ENCODE measurements at places on chromosomes 11 and 22. TPM values are rescaled to one million over a fixed set of nuclear protein-coding genes. Genes with fewer than 3 reads are reported as not detected.

Gene PLA2G3
- not detected for total RNA-seq

Gene CCDC89
- total RNA-seq = 1.1 TPM

Gene CALCA
- total RNA-seq = 0.97 TPM

Gene OR10A2
- total RNA-seq = not detected

Gene IL18
- 17.1 TPM for total RNA-seq

Gene BATF2
- 2.5 TPM for total RNA-seq

GRCh38 chr22:47152236-47152635, 389.8 kb downstream of the TBC1D22A start:
- H3K27me3 ChIP-seq = no peaks in the 10 kb centered on the region
- no peaks in the 10 kb centered on the region for H3K4me1 ChIP-seq
- H3K36me3 ChIP-seq = no peaks in the 10 kb centered on the region
- H3K27ac ChIP-seq = no peak overlapping the region
- DNase-seq = no peak
- no peak overlapping the region for H3K4me3 ChIP-seq

- DNase-seq = no peak
- H3K4me1 ChIP-seq = no peaks in the 10 kb centered on the region
- no peak overlapping the region for H3K27ac ChIP-seq
- no peaks in the 10 kb centered on the region for H3K27me3 ChIP-seq
- no peaks in the 10 kb centered on the region for H3K36me3 ChIP-seq
- no peak overlapping the region for H3K4me3 ChIP-seq
Observed at GRCh38 chr11:116348226-116348625, 424.6 kb downstream of the BUD13 start.

DNA sequence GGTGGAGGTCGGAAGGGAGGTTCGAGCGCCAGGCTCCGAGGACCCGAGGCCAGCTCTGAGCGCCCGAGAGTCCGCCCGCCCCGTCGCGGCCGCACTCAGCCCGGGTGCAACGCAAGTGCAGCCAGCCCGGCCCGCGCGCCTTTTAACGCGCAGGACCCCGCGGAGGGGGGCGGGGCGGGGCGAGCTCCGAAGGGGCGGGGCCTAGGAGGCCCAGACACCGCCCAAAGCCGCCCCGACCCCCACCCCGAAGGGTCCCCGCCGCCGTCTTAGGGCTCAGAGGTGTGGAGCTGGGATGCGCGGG, at the start of gene PHOX2A:
TSS of gene PHOX2A (minus strand) at position 117 of the 301 bp plus-strand sequence. CDS start 172 bp downstream, outside the sequence.
- no peaks in the 10 kb centered on the region for H3K36me3 ChIP-seq
- peaks cover 5% of the 10 kb centered on the region for H3K27me3 ChIP-seq
- no peak for DNase-seq

DNA sequence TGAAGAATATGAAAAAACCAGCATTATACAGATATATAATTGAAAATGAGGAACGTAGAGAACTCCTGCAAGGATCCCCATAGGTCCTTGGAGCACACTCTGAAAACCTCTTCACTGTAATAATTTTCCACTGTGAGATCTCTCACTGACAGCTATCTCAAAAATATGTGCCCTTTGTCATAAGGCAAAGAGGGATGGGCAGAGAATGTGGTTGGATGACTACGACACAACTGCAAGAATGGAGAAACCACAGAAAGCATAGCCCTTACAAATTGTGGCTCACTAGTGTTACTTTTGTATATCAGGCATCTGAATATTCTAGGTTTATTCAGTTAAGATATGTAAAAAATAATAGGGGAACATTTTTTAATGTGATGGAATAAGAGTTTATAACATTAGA, 7.9 kb upstream of the CTSC start:
- no peaks in the 10 kb centered on the region for H3K36me3 ChIP-seq
- no peak for DNase-seq
- no peaks in the 10 kb centered on the region for H3K4me1 ChIP-seq
- H3K27me3 ChIP-seq = no peaks in the 10 kb centered on the region
- H3K4me3 ChIP-seq = no peak overlapping the region

DNA sequence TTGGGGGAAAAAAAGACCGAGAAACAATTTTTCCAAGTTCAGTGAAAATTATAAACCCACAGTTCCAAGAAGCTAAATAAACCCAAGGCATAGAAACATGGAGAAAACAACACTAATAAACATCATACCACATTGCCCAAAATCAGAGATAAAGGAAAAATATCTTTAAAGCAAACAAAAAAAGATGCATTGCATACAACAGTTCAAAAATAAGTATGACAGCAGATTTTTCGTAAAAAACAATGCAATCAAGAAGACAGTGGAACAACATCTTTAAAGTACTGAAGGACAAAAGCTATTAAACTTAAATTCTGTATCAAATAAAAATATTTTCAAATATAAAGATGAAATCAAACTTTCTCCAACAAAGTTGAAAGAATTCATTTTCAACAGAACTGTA, 921.3 kb downstream of the METTL15 start:
- no peaks in the 10 kb centered on the region for H3K36me3 ChIP-seq
- H3K4me1 ChIP-seq = no peaks in the 10 kb centered on the region
- no peak overlapping the region for H3K4me3 ChIP-seq

- DNase-seq = no peak
- H3K4me1 ChIP-seq = no peaks in the 10 kb centered on the region
- H3K36me3 ChIP-seq = peaks cover 12% of the 10 kb centered on the region
- no peak overlapping the region for H3K4me3 ChIP-seq
Observed at GRCh38 chr11:47308050-47308823, 38.3 kb downstream of the MADD start.

DNA sequence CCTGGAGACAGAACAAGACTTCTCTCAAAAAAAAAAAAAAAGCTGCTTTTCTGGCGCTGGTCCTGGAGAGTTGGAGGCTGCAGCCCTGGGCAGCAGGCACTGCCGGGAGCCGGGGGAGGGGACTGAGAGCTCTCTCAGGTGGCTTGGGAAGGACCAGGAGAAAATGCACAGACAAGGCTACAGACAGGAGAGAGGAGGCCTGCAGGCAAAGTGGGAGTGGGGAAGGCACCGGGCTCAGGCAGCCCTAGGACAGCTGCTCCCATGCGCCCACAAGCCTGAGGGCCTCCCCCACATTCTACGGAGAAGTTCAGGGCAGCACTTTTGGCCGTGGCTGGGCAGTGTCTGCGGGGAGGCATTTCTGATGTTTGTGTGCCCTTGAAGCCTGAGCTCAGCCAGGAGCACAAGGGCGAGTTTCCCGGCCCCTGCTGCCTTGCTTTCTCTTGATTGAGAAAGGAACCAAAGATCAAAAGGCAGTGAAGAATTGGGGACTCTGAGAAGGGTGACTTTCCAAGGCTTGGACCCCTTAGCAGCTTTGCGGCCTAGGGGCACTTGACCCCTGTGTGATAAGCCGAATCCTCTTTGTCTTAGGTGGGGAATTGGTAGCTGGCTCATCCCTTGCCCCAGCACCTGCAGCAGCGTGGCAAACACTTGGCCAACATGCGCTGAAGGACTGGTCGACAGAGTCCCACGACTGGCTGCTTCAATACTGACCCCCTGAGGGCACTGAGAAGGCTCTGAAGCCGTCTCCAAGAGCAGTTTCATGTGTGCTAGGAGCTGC, 35.3 kb downstream of the PPM1F start:
- H3K27ac ChIP-seq = no peak overlapping the region
- H3K4me1 ChIP-seq = no peaks in the 10 kb centered on the region
- no peak overlapping the region for H3K4me3 ChIP-seq

DNA sequence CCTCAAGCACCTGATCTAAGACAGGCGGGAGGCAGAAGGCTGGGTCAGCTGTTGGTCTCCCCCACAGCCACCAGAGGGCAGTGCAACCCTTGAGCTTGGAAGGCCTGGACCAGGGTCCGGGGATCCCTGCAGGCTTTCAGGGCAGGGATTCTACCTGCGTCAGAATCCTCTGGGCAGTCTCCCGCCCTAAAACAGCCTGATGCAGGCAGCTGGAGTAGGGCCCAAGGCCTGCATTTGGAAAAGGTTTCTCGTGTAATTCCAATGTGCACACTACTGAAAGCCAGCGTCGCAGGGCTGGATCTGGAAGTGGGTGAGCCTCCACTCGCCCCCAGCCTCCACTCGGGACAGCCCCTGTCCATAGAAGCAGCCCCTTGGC, 31.8 kb downstream of the BID start:
- peak; percentile 59 for DNase-seq
- no peaks in the 10 kb centered on the region for H3K27me3 ChIP-seq
- no peak overlapping the region for H3K27ac ChIP-seq

GRCh38 chr22:24496661-24497060, 1.5 kb downstream of the UPB1 start:
- no peaks in the 10 kb centered on the region for H3K4me1 ChIP-seq
- no peak overlapping the region for H3K27ac ChIP-seq
- H3K4me3 ChIP-seq = no peak overlapping the region
- no peaks in the 10 kb centered on the region for H3K36me3 ChIP-seq
- H3K27me3 ChIP-seq = no peaks in the 10 kb centered on the region

- no peak for DNase-seq
- H3K27me3 ChIP-seq = no peaks in the 10 kb centered on the region
- no peaks in the 10 kb centered on the region for H3K4me1 ChIP-seq
- peak overlapping the region; percentile 97 for H3K27ac ChIP-seq
Observed at GRCh38 chr22:17638182-17638431, 450 bp upstream of the BCL2L13 start.

DNA sequence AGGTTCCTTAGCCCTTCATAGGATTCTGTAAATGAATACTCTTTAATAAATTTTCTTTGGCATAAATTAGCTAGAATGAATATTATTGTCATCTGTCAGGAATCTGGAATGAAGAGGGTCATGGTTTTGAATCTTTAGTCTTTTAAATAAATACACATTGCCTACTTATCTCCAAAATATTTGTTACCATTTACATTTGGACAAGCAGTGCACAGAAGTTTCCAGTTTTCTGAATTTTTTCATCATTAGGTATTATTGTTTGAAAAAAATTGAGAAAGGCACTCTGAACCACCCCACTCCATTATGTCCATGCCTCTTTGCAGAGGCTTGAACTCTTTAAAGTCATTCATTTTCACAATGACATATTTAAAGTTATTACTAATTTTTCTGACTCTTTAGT, 549.0 kb upstream of the LUZP2 start:
- no peaks in the 10 kb centered on the region for H3K36me3 ChIP-seq
- no peak overlapping the region for H3K27ac ChIP-seq
- no peak overlapping the region for H3K4me3 ChIP-seq
- H3K27me3 ChIP-seq = no peaks in the 10 kb centered on the region
- H3K4me1 ChIP-seq = no peaks in the 10 kb centered on the region

DNA sequence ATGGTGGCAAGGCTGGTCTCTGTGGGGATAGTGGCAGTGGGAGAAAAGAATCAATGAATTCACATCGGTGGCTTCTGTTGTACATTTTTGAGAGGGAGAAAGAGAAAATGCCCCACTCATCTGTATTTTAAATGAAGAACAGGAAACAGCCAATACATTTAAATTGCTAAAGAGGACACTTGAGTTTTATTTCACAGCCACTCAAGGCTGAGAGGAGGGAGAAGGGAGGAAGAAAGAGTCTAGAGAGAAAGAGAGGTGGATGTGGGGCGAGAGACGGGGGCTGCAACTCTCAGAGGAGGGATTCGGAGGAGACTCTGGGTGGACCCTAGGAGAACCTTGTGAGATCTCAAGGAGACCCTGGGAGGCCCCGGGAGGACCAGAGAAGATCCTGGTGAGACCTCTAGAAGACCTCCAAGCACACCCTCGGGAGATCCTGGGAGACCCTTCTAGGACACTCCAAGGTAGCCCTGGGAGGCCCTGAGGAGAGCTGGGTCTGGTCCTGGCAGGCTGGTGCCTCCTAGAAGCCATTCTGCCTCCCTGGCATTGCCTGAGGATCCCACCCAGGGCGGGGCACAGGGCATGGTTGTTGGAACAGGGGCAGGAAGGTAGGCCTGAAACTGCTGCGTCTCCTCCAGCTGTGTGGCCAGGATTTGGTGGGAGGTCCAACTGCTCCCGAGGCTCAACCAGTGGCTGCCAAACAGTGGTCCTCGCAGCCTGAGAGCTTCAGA, 91.0 kb upstream of the SHISAL1 start:
- no peaks in the 10 kb centered on the region for H3K27me3 ChIP-seq
- no peaks in the 10 kb centered on the region for H3K4me1 ChIP-seq
- H3K27ac ChIP-seq = no peak overlapping the region
- no peak overlapping the region for H3K4me3 ChIP-seq

DNA sequence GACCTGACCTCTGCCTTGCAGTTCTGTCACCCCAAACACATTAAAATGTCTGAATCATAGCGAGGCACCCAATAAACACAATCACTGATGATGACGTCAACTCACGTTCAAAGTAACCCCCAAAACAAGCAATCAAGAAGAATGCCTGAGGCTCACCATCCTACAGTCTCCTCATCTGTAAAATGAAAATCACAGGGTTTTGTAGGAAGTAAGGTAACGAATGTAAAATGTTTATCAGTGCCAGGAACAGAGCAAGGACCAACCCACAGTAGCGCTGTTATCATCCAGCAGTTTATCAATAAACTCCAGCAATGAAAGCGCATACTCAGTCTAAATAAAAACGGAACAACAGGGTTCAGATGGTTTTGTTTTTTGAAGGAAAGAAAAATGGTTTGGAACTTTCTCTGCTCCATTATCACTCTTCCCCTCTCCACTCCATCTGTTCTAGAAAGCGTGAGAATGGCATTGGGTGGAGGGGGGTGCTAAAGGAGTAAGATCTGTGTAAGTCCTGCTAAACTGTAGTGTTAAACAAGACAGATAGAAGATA, 110.5 kb downstream of the MICAL3 start:
- H3K4me1 ChIP-seq = no peaks in the 10 kb centered on the region
- no peaks in the 10 kb centered on the region for H3K27me3 ChIP-seq
- no peak overlapping the region for H3K27ac ChIP-seq

DNA sequence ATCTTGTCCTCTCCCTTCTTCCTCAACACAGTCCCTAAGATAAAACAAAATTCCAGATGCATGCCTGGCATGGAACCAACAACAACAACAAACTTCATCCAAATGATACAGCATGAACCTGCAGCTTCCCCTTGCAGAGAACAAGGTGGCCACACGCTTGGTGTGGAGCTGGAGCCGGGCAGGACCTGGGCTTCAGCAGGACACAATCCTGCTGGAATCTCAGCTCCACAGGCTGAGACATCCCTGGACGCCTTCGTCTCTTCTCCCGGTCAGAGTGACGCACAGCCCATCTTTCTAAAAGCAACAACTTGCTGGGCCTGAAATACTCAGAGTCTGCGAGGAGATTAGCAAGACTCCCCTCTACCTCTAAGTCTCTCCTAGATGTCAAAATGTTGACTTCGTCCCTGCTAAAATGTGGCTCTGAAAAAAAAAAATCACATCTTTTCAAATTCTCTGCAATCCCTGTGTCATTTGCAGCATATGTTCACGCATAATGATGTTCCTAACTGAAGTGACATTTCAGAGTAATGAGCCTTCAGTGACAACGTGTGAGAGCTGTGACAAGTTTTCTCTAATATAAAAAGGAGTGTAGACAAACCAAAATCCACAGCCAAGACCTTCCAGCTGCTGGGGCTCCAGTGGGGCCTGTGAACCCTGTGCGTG, 1232.3 kb downstream of the TBC1D22A start:
- H3K27me3 ChIP-seq = no peaks in the 10 kb centered on the region
- H3K27ac ChIP-seq = no peak overlapping the region
- H3K4me1 ChIP-seq = no peaks in the 10 kb centered on the region

GRCh38 chr11:71425860-71426259, 22.3 kb downstream of the DHCR7 start:
- no peak for DNase-seq
- no peak overlapping the region for H3K4me3 ChIP-seq
- H3K27ac ChIP-seq = no peak overlapping the region
- no peaks in the 10 kb centered on the region for H3K36me3 ChIP-seq
- no peaks in the 10 kb centered on the region for H3K4me1 ChIP-seq

All from aorta (tissue), 5 donors.